Stimulated activated CD4-positive, alpha-beta T cell treated with anti-CD3 and anti-CD28 coated beads, Interleukin-1b, Interleukin-23, amount 100 ng/mL, for 4 hours (primary cell): ENCODE measurements at places on chromosomes 3 and 15.

- no peak for DNase-seq
Observed at GRCh38 chr15:37981775-37982174, 47.3 kb downstream of the TMCO5A start.

GRCh38 chr3:43353923-43354670 lies 67.8 kb downstream of the SNRK start:
- DNase-seq: no peak

DNA sequence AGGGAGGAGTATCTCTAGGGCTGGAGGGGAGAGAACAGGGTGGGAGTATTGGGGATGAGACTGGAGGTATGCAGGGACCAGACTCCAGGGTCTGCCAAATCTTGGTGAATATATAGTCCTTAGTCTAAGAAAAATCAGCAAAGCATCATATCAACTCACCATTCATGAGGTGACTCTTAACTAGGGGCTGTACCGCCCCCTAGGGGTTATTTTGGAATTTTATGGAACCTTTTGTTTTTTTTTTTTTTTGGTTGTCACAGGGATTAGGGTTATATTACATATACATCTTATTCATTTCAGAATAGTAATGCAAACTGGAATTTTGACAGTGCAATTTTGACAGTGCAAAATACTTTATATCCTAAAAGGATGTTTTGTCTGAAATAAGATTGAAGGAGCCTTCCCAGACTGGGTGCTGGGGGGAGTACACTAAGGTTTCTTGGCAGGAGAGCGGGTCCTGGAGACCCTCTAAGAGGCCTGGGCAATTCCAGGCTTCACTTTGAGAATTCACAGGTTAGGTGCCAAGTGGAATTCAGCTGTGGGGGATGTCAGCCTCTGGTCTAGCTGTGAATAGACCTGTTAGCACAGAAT lies 7.5 kb downstream of the CMTM7 start:
- DNase-seq: peak; percentile 50

DNA sequence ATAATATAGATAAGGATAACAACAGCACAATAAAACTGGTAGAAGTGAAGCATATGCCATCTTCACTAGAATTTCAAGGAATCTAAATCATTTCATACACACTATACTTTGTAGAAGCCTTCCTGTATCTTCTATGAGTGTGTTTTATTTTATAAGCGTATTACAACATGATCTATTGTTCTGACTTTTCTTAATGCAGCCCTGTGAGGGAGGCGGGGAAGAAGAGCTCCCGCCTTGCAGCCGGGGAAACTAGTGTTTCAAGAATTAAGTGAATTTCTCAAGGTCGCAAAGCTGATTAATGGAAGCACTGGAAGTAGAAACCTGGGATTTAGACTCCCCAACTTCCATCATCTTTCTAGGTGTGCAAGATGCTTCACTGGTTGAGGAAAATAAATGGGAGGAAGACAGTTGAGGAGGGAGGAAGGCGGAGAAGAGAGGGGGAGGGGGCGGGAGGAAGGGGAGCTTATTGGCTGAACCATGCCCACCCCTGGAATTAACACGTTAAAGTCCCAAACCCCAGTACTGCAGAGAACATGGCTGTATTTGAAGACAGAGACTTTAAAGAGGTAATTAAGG lies 32.9 kb downstream of the VGLL4 start:
- no peak for DNase-seq

GRCh38 chr15:51223771-51224229 lies 114.6 kb downstream of the CYP19A1 start:
- no peak for DNase-seq

DNA sequence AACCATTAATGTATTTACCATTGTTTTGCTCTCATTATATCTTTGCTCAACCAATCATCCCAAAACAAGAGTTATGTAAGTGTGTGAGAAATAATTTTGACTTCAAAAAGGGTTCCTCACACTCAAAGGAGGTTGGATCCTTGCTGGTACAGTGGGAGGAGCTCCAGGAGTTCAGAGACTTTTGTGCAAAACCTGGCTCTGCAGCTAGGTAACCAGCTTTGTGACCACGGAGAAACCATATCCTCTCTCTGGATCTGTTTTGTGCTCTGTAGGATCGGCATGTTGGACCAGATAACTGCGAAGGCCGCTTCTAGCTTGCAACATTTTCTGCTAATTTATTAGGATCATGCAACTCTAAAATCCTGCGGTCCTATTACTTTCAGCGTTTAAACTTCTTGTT lies 128.6 kb upstream of the LIPC start:
- no peak for DNase-seq

DNA sequence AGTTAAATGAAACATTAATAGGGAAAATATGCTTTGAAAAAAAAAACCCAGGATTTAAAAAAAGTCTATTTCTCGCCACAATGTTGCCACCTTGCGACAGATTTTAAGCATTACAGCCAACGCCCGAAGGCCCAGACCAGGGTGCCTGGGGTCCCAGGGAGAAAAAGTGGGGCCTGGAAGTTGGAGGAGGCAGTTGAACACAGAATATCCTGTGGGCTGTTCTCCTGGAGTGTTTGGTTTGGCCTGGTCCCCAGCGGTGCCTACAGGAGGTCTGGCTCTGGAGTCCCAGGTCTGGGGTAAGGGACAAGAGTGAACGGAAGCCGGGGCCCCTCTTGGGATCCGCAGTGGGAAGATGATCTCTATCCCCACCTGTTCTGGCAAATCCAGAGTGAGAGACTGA lies 3.4 kb downstream of the RNU6-1 start:
- DNase-seq: no peak

GRCh38 chr3:147246906-147247305 lies 159.4 kb downstream of the ZIC4 start:
- DNase-seq: no peak

DNA sequence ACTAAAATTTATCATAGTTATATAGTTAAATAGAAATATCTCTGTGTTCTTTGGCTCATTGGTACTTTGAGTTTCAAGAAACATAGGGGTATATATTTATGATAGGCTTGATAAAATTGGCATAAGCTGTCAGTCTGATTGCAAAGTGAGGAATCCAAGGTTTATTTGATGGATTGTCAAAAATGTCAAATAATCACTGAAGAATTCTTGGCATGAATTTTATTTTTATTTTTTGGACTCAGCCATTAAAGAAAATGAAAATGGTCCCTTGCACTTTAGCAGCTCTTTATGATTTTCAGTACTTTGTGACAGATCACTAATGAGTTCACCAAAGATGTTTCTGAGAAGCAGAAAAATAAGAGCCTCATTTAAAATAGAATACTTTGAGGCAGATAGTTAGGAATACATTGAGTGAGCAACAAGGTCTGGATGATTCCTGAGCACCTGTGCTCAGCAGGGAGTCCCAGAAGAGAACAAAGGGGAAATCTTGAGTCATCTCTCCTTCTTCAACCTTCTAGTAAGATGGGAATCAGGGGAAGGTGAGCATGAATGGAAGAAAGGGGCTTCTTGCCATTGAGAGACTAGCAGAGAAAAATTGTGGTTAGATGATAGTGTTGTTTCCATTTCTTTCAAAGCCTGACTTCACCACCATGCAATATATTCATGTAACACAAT lies 85.3 kb upstream of the VEPH1 start:
- no peak for DNase-seq

DNA sequence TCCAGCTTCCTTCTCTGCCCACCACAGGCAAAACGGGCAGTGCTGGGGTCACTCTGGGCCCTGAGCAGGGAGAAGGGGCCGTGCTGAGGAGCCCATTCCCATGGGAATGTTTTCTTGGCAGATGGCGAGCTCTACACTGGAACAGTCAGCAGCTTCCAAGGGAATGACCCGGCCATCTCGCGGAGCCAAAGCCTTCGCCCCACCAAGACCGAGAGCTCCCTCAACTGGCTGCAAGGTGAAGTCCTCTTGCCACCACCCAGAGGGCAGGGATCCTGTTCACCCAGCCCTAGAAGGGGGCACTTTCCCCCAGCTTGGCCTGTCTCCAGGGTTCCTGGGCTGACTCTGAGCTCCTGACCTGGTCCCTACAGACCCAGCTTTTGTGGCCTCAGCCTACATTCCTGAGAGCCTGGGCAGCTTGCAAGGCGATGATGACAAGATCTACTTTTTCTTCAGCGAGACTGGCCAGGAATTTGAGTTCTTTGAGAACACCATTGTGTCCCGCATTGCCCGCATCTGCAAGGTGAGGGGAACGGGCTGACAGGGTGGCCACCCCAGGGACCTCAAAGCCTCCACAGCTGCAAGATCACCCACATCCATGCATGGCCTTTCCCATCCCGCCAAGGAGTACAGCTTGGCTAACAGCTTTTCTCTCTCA lies 12.4 kb downstream of the CIB1 start:
- DNase-seq: no peak

DNA sequence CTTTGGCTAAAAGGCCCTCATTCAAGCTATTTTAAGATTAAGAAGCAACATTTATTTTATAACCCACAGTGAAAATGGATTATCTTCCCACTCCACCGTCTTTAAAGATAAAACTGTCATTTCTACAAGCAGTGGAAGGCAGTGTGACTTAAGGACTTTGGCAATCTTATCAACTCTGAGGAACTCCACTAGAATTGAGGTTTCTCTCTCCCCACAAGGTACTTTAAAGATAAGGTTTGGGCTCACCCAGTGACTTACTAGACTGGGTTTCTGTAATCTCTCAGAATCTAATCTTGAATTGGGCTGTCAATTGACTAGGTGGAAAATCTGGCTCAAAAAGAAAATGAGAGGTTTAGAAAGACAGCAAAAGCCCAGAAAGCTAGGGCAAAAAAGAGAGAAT lies 21.7 kb downstream of the ZNF385D start:
- no peak for DNase-seq

DNA sequence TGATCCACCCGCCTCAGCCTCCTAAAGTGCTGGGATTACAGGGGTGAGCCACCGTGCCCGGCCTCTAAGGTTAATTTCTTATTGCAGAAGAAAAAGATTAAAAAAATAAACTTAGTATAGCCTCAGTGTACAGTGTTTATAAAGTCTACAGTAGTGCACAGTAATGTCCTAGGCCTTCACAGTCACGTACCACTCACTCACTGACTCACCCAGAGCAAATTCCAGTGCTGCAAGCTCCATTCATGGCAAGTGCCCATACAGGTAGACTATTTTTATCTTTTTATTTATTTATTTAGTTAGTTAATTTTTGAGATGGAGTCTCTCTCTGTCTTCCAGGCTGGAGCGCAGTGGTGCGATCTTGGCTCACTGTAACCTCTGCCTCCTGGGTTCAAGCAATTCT lies 3.2 kb upstream of the FLNB start:
- DNase-seq: no peak

GRCh38 chr3:108420926-108421325 lies 89.5 kb downstream of the MYH15 start:
- DNase-seq: no peak

DNA sequence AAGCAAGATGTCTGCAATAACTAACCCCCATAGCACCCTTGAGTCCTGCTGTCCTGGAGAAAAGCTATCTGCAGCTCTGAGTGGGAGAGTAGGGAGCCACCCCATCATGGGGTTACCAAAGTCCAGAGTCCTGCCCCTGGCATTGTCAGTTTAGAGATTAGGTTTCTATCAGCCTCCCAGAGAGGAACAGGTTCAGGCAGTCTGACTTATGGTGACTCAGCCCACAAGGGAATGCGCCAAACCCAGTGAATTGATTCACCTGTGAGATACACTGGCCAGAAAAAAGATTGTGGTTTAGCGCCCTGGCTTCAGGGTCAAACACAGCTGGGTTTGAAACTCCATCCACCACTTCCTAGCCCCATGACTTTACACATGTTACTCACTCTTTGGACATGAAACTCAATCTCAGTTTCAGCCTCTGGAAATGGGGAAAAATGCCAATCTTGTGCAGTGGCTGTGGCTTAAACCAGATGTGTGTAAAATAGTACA lies 263.6 kb upstream of the HES1 start:
- DNase-seq: no peak

DNA sequence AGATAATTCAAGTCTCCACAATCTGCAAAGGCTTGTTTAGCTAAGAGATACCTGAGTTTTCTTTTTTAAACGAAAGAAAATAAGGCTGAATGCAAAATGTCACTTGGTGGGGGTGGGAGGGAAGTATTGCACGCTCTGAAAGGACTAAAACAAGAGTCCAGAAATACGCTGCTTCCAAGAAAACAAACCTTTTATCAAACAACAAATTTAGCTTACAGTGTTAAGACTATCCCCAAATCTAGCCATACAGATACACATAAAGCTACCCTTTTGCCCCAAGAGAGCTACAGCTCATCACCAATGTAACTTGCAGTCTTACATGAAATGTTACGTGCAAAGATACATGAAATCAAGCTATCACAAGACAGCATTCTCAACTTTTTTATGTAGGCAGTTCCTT lies 522.5 kb downstream of the FOXP1 start:
- DNase-seq: no peak

- DNase-seq: no peak
Observed at GRCh38 chr3:152159328-152159727, 109.4 kb upstream of the MBNL1 start.

DNA sequence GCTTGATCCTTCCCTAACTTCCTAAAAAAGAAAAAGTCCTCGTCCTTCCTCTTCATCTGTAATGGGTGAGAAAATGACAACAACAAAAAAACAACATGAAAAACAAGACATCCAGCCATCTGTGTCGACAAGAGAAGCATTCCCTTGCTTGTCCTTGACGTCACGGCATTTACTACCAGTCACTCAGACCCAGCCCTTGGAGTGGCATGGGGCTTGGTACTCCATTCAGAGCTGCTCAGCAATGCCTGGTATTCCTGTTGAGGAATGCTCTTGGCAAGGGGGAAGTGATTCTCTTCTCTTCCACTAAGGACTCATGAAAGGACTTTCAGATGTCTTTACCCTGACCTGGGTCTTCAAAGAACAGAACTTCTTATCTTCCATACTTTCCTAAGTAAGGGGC lies 339.7 kb upstream of the RASGRP1 start:
- DNase-seq: no peak

GRCh38 chr15:101276501-101277037 lies 716 bp downstream of the SELENOS start:
- DNase-seq: no peak

DNA sequence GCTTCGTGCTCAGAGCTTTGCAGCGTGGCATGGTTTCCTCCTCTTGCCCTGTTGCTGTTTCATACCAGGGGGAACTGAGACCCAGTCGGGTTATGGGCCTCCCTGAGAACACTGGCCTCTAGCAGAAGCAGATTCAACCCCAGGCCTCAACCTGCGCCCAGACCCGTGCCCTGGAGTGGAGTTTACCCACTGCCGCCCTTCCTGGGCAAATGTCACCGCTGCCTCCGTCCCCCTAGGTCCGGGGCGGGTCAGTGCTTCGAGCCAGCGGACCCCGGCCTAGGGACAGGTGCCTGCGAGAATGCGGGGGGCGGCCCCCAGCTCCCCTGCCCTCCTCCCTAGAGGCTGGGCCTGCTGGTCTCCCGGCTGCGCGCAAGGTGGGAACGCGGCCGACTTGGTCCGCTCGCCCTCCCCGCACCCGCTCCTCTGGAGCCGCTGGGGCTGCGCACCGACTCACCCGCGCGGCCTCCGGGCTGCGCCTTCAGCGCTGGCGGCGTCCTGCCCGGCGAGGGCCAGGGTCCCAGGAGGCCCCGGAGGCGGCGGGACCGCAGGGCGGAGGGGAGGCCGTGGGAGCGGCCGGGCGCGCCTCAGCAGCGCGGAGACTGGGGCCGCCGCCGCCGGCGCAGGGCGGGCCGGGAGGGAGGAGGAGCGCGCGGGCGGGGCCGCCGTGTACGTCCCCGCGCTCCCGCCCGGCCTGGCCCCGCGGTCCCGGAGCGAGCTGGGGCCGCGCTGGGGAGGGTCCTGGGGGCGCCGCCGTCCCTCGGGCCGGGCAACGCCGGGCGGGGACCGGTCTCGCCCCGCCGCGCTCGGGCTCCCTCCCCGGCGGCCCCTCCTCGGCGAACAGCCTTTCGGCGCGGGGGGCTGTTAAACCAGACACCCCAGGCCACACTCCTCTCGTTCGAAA lies at the start of gene PIGZ:
TSS of gene PIGZ (minus strand) at position 601 of the 901 bp plus-strand sequence. CDS start 16,802 bp downstream, outside the sequence.
- peak; percentile 51 for DNase-seq
